ENCODE measurements at places on chromosomes 5 and 9.

GRCh38 chr5:175201393-175201792 is 242.6 kb downstream of the DRD1 start:
- no peak for ATAC-seq

DNA sequence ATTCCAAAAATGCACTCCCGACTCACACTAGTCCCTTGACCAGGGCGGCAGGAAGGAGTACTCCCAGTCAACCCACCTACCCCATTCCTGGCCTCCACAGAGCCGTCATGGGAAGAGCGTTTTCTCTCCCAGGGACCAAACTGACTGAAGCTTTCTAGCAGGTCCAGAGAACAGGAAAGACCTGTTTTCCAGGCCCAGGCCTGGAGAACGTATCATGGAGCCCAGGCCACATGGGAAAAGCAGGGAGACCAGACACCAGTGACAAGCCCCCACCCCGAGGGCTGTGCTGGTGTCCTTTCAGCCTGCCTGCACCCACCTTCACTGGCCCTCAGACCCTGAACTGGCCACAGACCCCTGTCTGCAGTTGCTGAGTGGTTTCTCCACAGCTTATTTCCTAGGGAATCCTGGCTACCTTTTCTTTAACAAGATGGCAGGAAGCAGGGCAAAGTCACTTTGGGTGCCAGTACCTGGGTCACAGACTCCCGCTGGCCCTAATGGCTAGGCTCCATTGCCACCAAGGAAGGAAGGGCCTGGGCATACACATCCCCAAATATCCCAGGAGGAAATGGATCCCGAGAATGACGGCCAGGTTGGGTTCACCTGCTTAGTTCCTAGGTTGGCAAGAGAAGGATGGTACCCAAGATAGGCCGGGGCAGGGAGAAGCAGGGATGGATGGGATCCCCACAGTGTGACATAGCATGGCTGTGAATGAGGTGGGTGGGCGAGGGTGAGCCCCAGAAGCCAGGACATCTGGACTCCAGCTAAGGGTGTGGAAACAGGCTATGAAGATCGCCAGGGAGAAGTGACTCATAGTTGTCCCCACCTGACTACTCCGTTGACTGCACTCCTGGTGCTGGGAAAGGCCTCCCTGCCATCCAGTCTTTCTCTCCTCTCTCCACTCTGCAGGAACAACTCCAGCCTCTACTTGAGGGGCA is 12.2 kb downstream of the CCNI2 start:
- ATAC-seq, result no peak

GRCh38 chr5:134073404-134073803 is 41.1 kb upstream of the TCF7 start:
- ATAC-seq, result no peak

GRCh38 chr9:32574858-32575257 is 1.9 kb upstream of the NDUFB6 start:
- no peak for ATAC-seq

DNA sequence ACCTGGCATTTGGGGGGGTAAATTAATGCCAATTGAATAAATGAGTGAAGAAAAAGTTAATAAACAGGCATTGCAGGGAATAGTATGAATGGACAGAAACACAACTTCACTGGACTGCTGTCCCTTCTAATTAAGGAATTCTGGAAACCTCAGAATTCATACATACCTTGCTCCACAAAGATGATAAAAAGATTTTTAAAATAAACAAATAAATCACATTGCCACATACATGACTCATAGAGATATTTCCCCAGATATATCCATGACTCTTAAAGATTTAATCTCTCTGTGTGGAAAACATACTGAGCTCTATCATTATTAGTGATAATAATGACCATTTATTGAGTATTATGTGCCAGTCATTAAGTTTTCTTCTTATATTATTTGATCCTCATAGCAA is 469.0 kb upstream of the MEF2C start:
- ATAC-seq, result no peak

GRCh38 chr5:31221001-31221400 is 27.5 kb downstream of the CDH6 start:
- no peak for ATAC-seq

GRCh38 chr9:8536845-8537244 is 737.3 kb upstream of the DMAC1 start:
- ATAC-seq, result no peak

Data from activated T-helper 17 cell treated with anti-CD3 and anti-CD28 coated beads, Interleukin-2, amount 50 U/mL, for 72 hours (primary cell).